ENCODE measurements at places on chromosomes 5 and 9.

DNA sequence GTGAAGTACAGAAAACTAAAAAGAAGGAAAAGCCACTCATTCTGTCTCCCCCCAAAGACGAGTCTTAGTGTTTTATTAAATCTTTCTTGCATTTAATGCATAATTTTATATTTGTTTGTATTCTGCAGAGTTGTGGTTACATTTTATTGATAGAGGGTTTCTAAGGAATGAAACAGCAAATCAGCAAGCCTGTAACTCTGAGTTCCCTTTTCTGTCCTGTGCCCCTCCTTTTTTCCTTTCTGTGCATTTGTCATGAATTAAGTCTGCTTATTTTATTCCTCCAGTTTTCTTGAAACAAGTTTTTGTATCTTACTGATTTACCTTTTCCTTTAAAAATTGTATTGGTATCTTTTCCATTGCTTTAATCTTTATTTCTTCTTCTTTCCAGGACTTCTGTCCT lies 132.8 kb downstream of the MUSK start:
- no peak for DNase-seq

- no peak for DNase-seq
These were observed 22.6 kb downstream of the DAB2IP start for GRCh38 chr9:121674017-121674416.

DNA sequence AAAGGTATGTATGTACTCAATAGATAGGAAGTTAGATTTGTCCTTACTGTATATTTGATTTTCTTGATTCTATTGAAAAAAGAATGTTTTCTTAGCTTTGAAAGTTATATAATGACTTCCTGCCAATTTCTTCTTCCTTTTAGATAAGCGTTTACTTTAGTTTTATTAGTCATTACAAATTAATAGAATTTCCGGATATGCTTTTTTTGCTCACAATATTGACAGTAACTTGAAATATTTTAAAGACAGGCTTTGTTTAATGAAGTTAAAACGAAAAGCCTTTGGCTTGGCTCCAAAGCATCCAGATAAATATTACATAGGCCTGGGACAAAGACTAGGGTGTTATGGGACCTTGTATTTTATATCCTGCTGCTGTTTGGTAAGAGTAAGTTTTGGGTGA lies 49.5 kb downstream of the CWC27 start:
- no peak for DNase-seq

DNA sequence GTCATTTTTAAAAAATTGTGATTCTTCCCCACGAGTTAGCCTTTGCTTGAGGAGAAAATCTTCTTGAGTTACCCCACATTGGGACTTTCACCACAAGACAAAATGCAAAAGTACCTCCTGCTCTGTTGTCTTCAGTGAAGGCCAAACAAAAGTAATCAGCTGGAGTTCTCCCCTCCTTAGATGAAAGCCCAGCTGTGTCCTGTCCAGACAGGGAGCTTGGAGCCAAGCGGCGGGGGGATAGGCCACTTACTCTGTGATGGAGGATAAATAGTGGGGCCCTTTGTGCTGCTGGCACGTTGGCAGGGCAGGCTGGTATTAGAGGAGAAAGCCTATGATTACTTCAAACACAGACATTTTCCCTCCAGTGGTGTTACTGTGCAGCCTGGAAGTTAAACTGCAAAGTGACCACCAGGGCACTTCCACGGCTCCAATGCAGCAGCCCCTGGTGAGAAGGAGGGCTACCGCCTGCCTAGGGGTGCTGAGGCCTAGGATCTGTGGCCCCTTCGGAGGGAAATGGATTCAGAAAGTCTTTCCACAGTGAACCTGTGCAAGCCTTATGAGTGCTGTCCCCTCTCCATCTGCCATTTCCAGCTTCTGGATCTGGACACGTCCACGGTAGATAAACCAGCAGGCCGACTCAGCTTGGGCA lies 155.0 kb downstream of the TMEM167A start:
- DNase-seq: peak; percentile 72

DNA sequence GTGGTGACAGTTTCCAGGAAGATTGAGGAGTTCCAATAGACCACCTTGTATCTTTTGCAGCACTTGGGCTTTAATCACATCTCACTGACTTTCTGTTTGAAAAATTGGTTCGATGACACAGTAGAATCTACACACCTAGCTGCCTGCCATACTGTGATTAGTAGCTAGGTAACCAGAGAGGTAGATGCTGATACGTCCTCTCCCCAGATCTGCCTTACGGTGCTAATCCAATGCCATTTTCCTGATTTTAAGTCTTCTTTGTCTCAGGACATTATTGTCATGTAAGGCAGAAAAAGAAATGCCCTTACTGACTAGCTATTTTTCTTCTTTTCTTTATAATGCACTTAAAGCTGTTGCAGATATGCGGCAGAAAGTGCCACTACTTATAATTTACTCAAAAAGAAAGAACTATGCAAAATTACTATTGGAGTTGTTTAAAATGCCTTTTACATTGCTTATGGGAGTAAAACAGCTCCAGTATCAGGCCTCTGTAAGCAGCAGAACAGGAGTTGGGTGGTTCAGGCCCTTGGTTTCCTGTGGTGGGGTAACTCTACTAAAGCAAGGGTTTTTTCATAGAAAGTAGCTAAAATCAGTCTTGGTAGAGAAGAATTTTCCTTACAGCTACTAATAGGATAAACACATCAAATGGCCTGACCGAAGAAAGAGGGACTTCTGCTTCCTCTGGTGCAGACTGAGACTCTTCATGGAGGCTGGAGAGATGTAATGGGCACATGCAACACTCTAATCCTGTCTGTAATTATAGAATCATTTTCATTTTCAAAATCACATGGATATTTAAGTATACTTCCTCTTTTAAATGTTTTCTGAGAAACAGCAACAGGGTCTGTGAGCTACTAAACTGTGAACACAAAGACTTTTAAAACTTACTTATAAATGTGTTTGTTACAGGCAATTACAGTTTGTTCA lies 177.2 kb downstream of the MAPKAP1 start:
- DNase-seq: no peak

DNA sequence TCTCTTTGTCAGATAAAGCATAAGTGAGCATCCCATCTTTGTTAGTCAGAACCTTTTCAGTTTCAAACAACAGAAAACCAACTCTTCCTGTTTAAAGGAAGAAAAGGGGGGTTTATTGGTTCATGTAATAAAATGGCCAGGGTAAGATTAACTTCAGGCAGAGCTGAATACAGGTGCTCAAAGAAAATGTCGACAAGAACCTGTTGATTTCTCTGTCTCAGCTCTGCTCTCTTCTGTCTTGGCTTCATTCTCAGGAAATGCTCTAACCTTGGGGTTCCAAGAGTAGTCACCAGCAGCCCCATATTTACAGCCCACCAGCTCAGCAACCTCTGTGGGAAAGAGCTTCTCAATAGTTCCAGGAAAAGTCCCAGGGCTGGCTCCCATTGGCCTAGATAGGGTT lies 25.2 kb downstream of the KCNIP1 start:
- no peak for DNase-seq

GRCh38 chr5:39273314-39273954 lies 54.1 kb upstream of the FYB1 start:
- DNase-seq: no peak

DNA sequence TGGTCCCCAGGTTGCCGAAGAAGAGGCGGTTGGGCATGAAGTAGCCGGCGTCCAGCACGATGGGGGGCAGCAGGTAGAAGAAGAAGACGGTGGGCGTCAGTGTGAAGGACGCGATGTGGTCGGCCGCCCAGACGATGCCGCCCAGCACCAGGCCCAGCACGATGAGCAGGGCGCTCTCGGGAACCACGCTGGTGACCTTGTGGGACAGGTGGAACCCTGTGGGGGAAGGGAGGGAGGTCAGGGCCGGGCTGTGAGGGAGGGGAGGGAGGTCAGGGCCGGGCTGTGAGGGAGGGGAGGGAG lies 32.4 kb downstream of the SLC9A3 start:
- no peak for DNase-seq

- no peak for DNase-seq
These were observed 51.1 kb upstream of the FANCC start for GRCh38 chr9:95368377-95369160.

DNA sequence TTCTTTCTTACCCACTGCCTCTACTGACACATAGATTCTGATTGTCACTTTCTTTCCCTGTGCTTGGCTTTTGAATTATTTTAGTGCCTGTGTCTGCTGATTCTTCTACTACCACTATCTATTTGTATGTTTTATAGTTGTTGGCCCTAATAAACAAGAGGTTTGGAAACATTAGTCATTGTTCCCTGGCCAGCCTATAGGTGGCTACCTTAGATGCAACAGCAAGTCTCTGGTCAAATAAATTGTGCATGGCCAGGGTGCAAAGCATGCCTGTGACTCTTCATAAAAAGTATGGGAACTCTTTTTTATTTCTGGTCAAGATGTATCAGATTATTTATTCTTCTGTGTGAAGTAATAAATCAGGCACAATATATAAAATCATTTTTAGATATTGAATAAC lies 124.4 kb downstream of the PLK2 start:
- DNase-seq: no peak

- DNase-seq: no peak
These were observed 8.8 kb upstream of the CCL27 start for GRCh38 chr9:34671307-34671706.

DNA sequence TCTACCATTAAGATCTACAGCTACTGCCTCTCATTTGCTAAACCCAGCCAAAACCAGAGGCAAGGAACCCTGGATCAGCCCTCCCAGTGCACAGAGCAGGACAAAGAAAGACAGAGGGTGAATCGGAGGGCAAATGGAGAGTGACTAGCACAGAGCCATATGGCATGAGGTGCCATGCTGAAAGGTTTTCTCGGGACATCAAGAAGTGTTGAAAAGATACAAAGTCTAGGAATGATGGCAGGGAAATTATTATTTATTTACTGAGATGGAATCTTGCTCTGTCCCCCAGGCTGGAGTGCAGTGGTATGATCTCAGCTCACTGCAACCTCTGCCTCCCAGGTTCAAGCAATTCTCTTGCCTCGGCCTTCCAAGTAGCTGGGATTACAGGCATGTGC lies 19.3 kb downstream of the SLC1A1 start:
- DNase-seq: no peak

- no peak for DNase-seq
These were observed 86.8 kb upstream of the MEGF10 start for GRCh38 chr5:127203818-127204217.

- DNase-seq: no peak
These were observed 131.7 kb downstream of the ADGRV1 start for GRCh38 chr5:90690307-90690706.

GRCh38 chr5:106909716-106910115 lies 761.0 kb downstream of the EFNA5 start:
- DNase-seq: no peak

DNA sequence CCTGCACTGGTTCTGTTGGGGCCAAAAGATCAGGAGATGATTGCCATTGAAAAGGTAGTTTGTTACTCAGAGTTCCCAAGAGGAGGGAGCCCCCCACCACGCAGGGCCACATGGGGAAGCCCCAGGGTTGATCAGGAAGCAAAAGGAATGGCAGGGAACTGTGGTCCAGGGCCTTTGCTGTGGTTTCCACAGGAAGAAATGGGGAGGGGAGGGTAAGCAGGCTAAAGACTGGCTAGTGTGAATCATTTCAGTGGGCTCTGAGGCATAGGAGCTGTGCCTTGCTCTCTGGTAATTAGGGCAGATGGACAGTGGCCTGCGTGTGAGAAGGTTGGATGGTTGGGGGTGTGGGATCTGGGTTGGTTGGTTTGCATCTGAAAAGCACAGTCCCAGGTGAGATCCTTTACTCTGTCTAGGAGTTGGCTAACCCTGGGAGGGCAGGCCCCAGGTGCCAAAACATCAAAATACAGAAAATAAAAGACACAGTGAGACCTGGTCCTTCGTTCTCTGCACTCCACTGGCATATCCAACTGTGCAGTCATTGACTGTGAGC lies 66.1 kb downstream of the PTPDC1 start:
- DNase-seq: no peak

Data from putamen (tissue), 1 donor.